ENCODE measurements at places on chromosomes 16 and 17.

DNA sequence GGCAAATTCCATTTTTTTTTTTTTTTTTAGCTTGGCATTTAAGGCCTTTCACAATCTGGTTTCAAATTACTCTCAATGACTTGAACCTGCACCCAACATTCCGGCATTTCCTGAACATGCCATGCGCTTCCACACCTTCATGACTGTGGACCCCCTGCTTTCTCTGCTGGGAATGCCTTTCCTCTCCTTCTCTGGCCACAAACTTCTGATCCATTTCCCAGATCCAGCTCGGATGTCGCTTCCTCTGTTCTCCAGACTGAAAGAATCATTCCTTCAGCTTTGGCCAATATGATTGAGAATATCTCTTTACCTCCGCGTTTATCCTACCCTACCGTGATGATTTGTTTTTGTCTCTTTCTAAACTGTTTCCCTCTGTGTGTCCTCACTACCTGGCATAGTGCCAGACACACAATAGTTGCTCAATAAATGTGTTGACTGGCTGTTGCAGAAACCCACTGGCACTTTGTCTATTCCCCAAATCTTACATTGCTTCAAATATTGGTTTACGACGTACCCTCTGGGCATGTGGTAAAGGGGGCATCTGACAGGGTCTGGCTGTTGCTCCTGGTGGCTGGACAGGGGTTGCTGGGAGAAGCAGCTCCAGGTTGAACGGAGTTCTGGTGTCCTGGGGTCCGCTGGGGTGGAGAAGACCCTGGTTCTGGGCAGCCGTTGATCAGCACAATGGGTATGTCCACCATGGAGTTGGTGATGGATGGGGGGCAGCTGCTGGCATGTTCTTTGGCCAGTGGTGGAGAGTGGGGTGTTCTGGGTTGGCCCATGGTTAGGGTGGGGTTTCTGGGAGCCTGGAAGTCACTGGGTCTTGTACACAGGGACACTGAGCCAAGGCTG, 14.7 kb downstream of the TNS4 start:
- peak; percentile 87 for DNase-seq

DNA sequence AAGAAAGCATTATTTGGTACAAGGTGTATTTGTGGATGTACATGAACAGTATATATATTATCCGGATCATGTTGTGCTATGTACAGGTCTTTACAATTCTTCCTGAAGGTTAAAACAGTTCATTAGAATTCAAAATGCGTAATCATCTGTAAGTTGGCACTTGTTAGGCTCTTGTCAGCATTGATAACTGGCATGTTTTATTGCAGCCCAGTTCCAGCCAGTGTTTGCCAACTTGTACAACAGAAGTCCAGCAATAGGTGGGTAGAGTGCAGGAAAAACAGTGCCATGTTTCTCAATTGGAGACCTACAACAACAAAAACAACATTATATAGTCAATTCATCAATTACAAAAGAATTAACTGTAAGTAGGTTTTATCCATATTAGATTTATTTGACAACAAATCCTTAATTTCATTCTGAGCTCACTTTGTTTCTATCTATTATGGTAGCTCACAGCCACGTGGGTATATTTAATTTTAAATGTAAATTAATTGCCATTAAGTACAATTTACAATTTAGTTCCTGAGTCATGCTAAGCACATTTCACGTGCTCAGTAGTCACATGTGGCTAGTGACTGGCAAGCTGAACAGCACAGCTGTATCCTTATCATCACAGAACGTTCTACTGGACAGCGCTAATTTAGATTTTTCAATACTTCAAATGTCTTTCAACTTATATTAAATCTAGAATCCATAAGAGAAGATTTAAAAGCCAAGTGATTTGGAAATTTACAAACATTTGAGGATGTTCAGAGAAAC, 8.6 kb upstream of the ANKFY1 start:
- DNase-seq: no peak

GRCh38 chr17:42985225-42985624, 4.9 kb downstream of the RUNDC1 start:
- no peak for DNase-seq

- DNase-seq: no peak
Measured at GRCh38 chr17:80224683-80225082, 4.5 kb downstream of the SLC26A11 start.

Data from Daoy (cell line).